ENCODE measurements at places on chromosomes 5 and 9.

- no peak for DNase-seq
Measured at GRCh38 chr5:71982717-71983395, 124.4 kb upstream of the MAP1B start.

- no peak for DNase-seq
Measured at GRCh38 chr5:1065143-1065750, 46.6 kb downstream of the SLC12A7 start.

DNA sequence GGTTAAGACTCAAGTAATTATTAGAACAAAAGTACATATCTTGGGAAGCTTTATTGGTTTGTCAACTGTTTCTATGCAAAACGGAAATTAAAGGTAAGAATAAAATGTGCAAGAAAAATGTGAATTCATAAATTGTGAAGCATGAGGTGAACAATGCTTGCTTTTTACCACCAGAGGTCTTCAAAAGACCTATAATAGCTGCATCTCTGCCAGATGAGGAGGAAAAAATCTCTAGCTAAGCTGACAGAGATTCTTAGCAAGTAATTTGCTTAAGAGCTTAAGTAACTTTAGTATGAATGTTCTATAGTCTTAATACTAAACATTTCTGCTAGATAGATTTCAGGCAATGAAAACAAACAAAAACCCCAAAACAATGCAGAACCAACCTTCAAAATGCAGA is 54.1 kb downstream of the MRPS30 start:
- DNase-seq: no peak

DNA sequence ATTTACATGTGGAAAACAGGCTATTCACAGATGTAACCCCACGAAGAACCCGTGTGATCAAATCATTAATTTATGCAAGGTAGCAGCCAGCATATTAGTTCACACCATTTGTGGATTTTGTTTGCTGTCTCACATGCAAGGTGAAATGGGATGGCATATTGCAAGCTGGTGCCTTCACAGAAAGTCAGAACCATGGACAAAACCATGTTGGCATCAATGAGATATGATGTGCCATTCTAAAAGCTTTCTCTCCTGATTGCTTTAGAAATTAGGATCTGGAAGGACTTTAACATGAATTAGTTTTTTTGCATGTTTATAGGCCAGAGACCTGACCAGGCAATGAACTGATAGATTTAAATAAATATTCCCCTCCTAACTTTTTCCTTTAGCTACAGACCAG is 129.3 kb downstream of the SEMA6A start:
- no peak for DNase-seq

GRCh38 chr9:132241840-132242620 is 80.2 kb downstream of the NTNG2 start:
- no peak for DNase-seq

GRCh38 chr9:134738869-134739659 is 97.5 kb downstream of the COL5A1 start:
- no peak for DNase-seq

DNA sequence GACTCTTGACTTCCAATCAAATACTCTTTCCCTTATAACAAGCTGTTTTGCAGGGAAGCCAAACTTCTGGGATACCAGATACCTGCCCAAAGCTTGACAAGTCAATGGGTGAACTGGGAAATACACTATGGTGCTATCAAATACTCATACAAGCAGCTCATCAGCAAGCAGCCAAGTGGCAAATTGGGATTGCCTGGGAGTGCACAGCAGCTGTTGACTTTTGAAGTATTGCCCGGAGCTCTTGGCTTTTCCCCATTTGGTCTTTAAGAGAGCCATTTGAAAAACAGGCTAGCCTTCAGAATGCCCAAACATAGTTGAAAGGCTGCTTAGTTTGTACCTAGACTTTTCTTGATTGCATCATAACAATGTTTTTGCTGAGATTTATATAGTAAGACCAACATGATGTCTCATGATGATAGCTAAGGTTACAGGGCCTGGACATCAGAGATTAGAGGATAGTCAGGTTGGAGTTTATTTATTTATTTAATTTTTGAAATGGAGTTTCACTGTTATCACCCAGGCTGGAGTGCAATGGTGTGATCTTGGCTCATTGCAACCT is 210.1 kb upstream of the ZNF608 start:
- DNase-seq: no peak

GRCh38 chr5:176638437-176638836 is 8.0 kb downstream of the EIF4E1B start:
- no peak for DNase-seq

GRCh38 chr5:27592231-27592630 is 553.8 kb upstream of the CDH9 start:
- DNase-seq: peak; percentile 29

GRCh38 chr9:116437411-116438370 is 249.4 kb upstream of the TRIM32 start:
- DNase-seq: no peak

DNA sequence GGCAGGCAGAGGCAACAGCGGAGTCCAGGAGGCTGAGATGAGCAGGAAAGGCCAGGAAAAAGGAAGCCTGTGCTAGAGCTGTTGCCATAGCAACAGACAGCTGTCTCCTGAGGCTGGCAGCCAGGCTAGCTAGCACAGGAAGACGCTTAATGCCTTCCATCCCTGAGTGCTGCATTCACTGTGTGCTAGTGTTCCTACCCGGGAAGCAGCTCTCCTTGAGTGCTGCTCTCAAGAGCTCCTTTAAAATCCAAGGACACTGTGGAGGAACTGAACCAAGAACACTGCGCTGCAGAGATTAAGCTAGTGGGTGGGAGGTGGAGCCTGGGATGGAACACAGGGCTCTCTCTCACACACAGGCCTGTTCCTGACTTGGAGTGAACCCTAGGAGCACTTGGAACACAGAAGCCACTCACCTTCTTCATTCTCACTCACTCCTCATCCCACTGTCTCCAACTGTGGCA is 53.5 kb upstream of the IL7R start:
- peak; percentile 56 for DNase-seq

GRCh38 chr5:147534172-147534951 is 24.5 kb upstream of the DPYSL3 start:
- peak; percentile 63 for DNase-seq

DNA sequence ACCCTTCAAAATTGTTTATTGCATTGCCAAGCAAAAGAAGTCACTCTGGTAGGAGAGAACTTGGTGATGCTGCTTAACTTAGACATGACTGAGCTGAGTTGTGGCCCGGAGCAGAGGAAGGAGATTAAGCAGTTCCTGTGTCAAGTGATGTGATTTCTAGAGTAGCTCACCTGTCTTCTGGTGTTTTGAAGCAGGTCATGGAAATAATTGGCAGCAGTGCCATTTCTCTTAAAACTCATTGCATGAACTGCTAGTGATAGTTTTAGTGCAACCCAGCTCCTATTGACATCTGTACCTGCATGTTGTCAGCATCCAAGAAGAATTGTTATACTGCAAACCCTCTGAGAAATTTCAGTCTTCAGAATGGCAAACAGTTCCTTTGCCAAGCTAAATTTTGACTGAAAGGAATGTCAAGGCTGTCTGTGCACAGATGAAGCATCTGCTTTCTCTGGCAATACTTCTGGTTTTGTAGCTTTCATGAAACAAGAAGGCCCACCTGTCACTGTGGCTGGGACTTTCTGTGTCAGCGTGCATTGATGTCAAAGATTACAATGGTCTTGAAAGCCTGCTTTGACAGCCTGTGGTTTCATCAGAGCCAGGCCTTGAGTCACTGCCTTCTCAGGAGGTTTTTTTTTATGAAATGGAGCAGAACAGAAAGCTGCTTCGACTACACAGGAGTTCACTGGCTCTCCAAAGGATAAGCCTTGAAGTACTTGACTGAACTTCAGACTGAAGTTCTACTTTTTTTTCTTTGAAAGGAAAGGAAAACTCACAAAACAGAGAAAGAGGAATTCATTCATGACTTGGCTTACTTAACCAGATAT is 90.6 kb downstream of the RALGPS1 start:
- DNase-seq: no peak

- DNase-seq: peak; percentile 63
Measured at GRCh38 chr9:81430727-81431126, 258.6 kb downstream of the TLE1 start.

GRCh38 chr9:92716557-92716956 is 46.6 kb upstream of the IPPK start:
- no peak for DNase-seq

DNA sequence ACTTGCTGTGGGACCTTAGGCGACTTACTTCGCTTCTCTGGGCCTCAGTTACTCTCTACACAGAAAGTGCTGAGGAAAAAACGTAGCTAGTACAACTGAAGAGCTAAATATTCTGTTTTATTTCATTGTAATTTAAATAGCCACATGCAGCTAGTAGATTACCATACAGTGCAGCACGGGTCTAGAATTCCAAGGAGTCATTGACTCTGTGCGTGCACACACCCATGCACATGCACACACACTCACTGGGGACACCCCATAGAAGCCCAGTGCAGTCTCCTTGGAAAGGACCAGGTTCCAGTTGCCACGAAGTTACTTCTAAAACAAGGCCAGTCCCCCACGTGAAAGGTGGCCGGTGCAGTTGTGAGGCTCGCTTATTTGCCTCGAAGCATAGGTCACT is 17.0 kb downstream of the URM1 start:
- DNase-seq: no peak

DNA sequence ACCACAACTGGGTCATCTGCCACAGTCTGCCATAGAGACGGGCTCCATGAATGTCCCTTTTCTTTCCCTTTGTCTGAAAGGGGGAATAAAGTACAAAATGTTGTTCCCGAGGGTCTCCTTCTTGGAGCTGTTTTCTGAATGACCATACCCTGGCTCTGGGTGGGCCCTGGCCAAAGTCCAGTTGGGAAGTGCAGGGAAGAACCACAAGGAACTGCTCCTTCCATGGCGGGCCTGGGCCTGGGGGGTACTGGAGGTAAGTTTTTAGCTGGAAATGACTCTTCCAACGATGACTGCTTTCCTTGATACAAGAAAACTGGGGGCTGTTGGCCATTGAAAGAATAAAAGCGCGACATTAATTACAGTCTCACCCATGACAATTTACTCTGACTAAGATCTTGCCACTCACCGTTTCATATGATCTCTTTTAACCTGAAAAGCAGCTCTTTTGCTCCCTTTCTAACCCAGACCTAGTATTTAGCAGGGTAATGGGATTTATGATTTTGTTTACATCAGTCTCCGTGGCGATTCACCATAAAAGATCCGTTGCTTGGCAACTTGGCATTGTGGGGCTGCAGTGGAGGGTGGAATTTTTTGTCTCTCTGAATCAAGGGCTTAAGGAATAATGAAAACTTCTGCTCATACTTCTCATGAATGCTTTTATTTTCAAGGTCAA is 89.2 kb upstream of the PTCH1 start:
- DNase-seq: no peak

- no peak for DNase-seq
Measured at GRCh38 chr5:26955161-26955560, 83.2 kb downstream of the CDH9 start.

GRCh38 chr9:134869554-134870300 is 10.9 kb upstream of the FCN2 start:
- no peak for DNase-seq

DNA sequence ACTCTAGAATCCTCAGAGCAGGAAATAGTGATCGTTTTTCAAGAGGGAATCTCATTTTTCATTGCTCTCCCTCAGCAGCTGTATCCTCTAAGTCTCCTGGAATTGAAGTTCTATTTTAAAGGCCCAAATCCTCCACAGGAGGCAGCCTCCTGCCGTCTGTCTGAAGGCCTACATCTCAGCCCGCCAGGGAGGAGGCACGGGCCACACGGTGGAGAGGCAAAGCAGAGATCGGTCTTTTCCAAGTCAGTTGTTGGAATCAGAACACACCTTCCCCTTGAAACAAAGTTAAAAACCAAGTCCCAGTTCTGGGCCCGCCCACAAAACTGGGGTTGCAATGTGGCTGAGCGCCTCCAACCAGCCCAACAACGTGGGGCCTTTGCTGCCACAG is 68.7 kb downstream of the RAPGEF1 start:
- no peak for DNase-seq

DNA sequence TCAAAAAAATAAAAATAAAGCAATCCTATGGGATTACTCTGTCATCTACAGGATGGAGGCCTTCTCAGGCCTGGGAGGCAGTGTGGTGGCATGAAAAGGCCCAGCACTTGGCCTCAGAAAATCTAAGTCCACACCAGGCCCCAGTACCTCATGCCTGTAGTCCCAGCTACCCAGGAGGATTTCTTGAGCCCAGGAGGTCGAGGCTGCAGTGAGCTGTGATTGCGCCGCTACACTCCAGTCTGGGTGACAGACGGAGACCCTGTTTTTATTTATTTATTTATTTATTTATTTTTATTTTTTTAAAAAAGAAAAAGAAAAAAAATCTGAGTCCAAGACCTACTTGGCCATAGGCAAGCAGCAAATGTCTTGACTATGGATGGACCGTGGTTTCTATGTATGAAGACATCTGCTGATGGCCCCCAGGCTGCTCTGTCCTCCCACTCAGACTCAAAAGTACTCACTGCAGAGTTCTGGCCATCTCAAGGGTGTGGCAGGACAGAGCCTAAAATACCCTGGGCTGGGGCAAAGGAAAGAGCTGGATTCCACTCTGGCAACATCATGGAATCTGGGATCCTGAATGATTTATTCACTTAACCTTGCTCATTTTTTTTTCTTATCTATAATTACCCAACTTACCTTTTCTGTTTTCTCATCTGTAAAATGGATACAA is 55.0 kb downstream of the ARHGEF37 start:
- DNase-seq: no peak

DNA sequence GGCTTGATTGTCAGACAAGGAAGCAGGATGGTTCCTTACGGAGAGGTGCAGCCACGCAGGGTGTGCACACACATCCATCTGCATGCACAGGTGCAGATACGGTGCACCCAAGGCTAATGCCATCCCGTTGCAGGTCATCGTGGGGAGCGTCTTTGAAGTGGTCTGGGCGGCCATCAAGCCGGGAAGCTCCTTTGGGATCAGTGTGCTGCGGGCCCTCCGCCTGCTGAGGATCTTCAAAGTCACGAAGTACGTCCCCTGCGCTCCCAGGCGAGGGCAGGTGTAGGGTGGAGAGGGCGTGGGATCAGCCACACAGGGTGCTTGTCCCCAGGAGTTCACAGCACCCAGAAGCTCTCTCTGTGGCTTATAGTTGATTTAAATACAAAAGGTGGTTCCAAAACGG is 106.4 kb downstream of the CACNA1B start:
- no peak for DNase-seq

GRCh38 chr9:89407070-89407469 is 88.8 kb downstream of the SECISBP2 start:
- peak; percentile 35 for DNase-seq

DNA sequence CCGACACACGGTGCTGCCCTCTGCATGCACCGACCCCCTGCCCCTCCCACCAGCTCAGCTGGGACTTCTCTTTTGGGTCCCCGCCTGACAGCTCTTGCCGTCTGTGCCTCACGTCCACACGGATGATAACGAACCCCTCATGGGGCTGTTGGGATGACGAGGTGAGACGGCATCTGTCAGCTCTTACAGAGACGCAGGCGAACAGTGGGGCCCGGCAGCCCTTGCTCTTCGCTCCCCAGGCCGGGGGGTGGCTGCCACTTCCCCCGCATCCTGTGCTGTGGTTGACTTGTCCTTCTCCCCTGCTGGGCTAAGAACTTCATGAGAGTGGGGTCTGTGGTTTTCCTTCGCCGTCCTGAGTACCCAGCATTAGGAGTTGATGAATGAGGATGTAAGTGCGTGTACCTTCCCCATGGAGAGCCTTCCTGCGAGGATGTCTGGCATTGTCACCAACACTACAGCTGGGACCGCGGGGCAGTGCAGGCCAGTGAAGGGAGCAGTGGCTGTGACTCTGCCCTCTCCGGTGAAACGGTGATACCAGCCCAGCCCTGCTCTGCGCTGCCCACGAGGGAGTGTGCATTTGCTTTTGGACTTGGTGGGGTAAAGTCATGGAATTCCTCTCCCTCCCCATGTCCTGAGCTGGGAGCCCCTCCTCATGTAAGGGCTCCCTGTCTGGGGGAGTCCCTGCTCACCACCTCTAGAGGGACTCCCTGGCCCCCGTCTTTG is 23.2 kb downstream of the HK3 start:
- DNase-seq: no peak
